Midbrain (tissue), 1 donor: ENCODE measurements at places on chromosomes 13 and 19.

GRCh38 chr13:110826861-110827672 lies 87.8 kb downstream of the ANKRD10 start:
- no peak for DNase-seq

- DNase-seq = no peak
These were observed 36.3 kb upstream of the FLT1 start for GRCh38 chr13:28531077-28531844.

- no peak for DNase-seq
These were observed 16.2 kb downstream of the PSPC1 start for GRCh38 chr13:19766591-19766990.

- no peak for DNase-seq
These were observed 116.4 kb downstream of the AKAP11 start for GRCh38 chr13:42388326-42388725.

DNA sequence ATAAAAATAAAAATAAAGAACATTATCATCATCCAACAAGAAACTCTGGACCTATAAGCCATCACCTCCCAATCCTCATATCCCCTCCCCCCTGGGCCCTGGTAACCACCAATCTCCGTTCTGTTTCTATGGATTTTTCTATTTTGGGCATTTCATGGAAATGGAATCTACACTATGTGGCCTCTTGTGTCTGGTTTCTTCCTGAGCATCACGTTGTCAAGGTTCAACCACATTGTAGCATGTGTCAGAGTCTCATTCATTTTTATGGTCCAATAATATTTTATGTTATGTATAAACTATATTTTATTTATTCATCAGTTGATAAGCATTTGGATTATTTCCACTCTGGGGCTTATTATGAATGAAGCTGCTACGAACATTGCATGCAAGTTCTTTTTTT lies 26.9 kb downstream of the SULT2B1 start:
- no peak for DNase-seq

- DNase-seq = no peak
These were observed 379.6 kb downstream of the SLITRK6 start for GRCh38 chr13:85419611-85420010.

DNA sequence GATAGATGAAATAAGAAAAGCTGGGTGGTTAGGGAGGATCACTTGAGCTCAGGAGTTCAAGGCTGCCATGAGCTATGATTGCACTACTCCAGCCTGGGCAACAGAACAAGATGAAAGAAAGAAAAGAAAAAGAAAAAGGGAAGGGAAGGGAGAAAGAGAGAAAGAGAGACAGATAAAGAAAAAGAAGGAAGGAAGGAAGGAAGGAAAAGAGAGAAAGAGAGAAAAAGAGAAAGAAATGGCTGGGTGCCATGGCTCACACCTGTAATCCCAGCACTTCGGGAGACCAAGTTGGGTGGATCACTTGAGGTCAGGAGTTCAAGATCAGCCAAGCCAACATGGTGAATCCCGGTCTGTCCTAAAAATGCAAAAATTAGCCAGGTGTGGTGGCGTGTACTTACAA lies 21.1 kb downstream of the TEX101 start:
- DNase-seq = no peak

DNA sequence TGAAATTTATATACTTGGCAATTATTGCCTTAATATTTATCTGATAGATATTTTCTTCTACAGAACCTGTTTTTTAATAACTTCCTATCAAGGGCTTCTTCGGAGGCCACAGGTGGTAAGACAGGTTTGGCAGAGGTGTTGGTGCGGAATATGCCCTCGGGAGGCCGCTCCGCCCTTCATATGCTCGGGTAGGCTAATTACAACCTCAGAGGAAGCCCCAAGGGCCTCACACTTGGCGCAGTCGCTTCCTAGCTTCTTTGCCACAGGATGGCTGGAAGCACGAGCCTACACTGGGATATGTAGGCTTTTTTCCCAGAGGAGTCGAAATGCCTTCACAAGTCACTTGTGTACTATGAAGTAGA lies 68.8 kb downstream of the LMO7 start:
- no peak for DNase-seq

GRCh38 chr13:59521549-59521948 lies 642.2 kb downstream of the DIAPH3 start:
- DNase-seq = no peak

GRCh38 chr19:46896076-46896794 lies 35.4 kb downstream of the ARHGAP35 start:
- DNase-seq = no peak

- DNase-seq = no peak
These were observed 347.2 kb downstream of the ZNF536 start for GRCh38 chr19:30719189-30719998.

- DNase-seq = no peak
These were observed 4.5 kb upstream of the ADAMTS10 start for GRCh38 chr19:8615024-8615423.

DNA sequence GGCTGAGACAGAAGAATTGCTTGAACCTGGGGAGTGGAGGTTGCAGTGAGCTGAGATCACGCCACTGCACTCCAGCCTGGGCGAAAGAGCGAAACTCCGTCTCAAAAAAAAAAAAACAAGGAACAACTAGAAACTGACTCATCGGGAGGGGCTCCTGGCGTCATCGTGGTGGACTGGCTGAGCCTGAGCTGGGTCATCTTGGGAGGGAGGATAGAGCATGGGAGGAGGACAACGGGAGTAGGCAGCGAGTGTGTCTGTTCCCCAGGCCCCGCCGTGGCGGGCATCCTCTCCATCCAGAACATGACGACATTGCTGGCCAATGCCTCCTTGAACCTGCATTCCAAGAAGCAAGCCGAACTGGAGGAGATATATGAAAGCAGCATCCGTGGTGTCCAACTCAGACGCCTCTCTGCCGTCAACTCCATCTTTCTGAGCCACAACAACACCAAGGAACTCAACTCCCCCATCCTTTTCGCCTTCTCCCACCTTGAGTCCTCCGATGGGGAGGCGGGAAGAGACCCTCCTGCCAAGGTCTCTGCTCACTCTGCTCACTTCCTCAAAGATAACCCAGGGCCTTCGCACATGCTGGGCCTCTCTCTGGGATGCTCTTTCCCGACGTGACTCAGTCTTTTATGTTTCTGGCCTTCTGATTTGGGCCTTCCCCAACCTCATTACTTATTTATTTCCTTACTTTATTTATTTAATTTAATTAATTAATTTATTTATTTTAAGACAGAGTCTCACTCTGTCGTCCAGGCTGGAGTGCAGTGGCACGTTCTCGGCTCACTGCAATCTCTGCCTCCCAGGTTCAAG lies 16.6 kb downstream of the DDX39A start:
- no peak for DNase-seq

- DNase-seq = no peak
These were observed 141.7 kb upstream of the SERP2 start for GRCh38 chr13:44231786-44232516.

DNA sequence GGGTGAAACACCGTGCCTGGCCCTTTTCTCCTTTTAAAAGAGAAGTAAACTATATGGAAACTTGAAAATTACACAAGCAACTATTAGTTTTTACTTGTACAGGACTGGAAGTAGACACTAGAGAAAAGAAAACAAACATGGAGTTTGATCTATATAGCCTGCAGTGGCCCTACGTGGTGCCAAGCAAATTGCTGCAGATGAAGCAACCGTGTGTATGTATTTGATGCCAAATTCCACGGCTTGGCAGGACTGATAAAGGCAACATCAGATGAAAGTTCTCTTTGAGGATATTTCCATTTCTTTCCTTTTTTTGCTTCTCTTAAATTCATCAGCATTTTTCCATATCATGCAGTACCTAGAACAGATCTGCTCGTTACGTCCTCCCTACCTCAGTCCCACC lies 49.8 kb downstream of the ATP8A2 start:
- no peak for DNase-seq

DNA sequence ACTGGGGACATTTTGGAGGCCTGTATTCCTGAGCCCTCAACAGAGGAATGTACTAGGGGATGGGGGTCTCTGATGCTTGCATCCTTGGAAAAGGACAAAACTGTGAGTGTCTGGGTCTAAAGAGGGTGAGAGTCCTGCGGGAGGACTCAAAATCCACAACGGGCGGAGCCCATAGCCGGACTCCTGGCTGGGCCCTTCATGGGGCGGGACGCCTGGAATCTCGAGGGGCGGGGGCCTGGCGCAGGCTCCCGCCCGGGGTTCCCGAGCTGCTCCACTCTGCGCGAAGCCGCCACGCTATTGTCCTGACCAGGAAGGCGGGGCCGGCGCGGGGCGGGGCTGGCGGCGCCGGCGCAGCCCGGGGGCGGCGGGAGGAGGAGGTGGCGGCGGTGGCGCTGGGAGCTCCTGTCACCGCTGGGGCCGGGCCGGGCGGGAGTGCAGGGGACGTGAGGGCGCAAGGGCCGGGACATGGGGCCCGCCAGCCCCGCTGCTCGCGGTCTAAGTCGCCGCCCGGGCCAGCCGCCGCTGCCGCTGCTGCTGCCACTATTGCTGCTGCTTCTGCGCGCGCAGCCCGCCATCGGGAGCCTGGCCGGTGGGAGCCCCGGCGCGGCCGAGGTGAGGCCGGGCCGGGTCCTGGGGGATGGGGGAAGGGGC lies at the start of gene APLP1:
APLP1 (plus strand) TSS at position 403 of the 651 bp plus-strand sequence; CDS start at position 466, 63 bp downstream.
- DNase-seq = peak; percentile 89

DNA sequence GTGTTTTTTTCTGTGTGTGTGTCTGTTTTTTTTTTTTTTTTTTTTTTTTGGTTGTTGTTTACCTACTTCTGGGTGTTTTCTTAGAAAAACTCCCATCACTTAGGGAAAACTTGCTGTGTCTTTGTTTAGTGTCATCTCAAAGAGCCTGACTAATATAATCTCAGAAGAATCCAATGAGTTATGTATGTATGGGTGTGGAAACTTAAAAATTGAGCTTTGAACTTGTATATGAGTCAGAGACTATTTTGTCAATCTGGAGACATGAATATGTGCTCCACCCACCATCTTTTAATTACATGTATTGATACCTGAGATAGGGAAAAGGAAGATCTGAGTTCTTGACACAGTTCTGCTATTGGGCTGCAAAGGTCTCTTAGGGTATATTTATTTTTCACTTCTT lies 140.7 kb upstream of the SPRY2 start:
- no peak for DNase-seq

DNA sequence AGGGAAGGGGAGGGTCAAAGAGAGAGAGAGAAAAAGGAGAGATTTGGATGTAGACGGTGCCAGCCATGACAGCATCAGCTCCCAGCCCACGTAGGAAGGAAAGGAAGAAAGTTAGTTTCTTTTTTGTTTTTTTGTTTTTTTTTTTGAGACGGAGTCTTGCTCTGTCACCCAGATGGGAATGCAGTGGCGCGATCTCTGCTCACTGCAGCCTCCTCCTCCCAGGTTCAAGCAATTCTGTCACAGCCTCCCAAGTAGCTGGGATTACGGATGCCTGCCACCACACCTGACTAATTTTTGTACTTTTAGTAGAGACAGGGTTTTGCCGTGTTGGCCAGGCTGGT lies 27.6 kb downstream of the ELL start:
- no peak for DNase-seq

DNA sequence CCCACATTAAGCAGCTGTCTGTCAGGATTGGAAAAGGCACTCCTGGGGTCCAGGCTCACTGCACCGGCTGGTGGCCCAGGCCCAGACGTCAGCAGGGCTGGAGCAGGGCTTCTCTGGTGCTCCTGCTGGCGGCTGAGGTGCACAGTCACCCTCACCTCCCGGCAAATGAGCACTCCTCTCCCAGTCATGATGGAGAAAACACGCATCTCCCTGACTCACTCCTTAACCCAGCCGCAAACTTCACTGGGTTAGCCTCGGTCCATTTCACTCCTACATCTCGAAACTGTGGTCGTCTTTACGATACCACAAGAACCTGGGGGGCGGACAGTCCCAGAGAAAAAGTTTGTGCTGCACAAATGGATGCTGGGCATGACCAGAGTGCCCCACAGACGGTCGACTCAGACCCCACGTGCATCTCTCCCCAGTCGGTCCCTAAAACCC lies 3.3 kb upstream of the RASA3 start:
- DNase-seq = no peak
